ENCODE measurements at places on chromosomes 7 and 10.

DNA sequence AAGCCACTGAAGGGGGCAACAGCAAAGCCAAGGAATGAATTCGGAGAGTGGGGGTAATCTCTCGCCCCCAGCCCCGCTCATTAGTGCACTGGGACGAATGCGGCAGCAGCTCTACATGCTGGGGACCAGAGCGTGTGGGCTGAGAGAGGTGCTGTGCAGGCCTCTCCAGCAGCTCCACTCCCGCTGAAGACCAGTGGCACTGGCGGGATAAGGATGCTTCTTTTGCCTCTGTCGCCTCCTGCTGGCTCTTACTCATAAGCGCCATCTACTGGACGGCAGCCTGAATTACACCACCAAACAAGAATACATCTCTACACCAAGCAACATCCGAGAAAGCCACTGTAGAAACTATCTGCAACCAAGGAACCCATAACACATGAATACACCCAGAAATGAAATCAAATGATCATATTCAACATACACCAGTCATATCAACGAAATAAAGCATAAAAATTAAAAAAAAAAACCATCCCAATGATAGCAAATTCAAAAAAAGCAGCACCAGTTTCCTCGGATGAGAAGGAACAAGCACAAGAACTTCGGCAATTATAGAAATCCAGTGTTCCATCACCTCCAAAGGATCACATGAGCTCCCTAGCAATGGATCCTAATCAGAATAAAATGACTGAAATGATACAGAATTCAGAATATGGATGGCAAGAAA lies 79.0 kb upstream of the TMEM168 start:
- DNase-seq: no peak

- DNase-seq: no peak
These were observed 15.5 kb upstream of the SLC18A3 start for GRCh38 chr10:49594594-49594993.

GRCh38 chr7:106283831-106284713 lies 711 bp downstream of the NAMPT start:
- peak; percentile 18 for DNase-seq

DNA sequence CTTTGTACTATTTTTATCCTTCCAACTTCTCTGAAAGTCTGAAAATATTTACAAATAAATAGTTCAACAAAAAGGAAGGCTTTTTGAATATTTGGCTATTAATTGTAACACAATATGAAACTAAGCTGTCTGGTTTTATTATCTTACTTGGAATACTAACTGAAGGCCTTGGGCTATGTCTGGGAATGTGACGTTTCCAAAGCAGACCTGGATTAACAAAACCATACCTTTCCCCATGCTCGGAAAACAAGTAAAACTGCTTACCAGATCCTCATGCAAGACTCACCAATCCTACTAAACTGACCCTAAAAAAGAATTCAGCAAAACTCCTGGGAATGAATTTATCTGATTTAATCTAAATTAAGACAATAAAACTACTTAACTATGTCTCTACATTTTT lies 116.4 kb downstream of the ATE1 start:
- DNase-seq: no peak

- no peak for DNase-seq
These were observed 43.7 kb upstream of the FAM180A start for GRCh38 chr7:135792363-135792668.

DNA sequence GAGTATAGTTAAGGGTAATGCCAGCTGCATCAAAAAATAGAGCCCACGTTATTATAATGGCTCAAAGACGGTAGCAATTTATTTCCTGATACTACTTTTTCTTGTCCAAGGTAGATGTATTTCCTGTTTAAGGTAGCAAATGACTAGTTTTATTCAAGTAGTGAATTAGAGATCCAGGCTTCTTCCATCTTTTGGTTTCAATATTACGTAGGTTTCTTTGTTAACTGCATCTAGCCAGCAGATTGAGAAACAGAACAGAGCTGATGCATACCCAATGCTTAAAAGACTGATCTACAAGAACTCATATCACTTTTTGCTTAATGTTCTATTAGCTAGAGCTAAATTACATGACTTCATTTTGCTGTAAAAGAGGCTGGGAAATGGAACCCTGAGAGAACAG lies 992.1 kb downstream of the NRG3 start:
- no peak for DNase-seq

DNA sequence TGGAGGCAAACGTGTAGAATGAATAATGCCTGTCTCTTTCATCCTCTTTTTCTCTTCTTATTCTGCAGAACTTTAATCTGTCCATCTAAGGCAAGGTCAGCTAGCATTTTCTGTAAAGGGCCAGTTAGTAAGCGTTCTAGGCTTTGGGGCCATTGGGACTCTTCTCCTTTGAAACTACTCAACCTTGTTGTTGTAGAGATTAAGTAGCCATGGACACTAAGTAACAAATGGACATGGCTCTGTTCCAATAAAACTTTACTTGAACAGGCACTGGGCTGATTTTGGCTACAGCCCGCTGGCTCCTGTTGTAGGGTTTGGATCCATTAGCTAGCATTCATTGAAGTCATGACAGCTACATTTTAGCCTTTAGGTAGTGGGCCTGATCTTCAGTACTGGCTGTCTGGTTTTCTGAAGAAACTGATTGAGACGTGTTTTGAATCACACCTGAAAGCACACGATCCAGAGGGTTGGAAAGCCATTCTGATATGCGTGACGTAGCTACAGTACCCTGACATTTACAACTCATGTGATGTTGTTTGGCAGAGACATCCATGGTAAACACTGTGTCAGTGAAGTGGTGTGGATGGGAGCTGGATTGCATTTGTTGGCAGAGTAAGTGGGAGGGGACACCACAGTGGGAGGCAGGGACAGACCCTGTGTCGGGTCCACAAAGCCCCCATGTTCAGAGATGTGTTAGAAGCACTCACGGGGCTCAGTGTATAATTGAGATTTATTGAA lies 92.5 kb downstream of the MTPN start:
- no peak for DNase-seq

DNA sequence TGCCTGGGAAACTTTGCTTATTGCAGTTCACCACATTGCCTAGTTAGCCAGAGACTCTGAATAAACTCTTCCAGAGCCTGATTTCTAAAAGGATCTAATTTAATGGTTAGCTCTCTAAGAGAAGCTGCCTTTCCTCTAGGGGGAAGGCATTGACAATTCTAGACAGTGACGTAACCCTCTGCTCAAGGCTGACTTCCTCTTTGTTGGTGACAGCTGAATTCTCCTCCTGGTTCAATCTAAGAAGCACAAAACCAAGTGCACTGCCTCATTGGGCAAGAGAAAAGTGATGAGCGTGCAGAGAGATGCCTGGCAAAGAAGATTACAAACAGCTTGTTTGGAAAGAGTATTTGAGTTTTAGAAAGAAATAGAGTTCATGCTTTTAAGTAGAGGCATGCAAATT lies 102.7 kb downstream of the MACC1 start:
- no peak for DNase-seq

DNA sequence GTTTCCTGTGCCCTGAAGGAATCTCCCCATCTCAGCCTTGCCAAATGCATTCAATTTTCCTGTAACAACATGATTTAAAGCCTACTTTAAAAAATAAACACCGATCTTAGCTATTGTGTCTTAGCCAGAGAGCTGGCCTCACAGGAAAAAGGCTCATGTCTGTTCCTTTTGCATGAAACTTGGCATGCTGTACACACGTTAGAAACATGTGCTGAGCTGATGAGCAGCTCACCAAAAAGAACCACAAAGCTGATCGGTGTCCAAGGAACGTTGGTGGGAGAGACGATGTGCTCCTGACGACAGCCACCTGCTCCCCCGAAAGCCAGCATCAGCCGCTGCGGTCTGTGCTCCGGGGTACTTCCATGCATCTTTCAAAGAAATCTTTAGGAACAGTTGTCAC lies 135.9 kb downstream of the ADARB2 start:
- no peak for DNase-seq

GRCh38 chr10:59577984-59578383 lies 131.7 kb downstream of the SLC16A9 start:
- no peak for DNase-seq

DNA sequence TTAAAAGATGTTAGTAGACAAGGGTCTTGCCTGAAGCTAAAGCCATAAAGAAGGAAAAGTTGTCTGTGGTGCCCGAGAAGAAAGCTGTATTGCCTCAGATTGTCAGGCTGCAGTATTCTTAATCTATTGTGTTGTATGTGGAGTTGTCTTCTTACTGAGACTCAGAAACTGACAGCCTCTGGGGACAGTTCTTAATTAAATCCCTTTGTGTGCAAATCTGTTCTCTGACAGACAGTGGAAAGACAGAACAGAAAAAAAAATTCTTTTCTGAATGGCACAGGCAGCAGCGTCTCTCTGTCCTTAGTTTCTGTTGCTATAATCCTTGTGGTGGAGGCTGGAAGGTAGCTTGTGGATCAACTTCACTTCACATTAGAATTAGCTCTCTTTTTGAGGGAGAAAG lies 16.8 kb downstream of the VWC2 start:
- no peak for DNase-seq

DNA sequence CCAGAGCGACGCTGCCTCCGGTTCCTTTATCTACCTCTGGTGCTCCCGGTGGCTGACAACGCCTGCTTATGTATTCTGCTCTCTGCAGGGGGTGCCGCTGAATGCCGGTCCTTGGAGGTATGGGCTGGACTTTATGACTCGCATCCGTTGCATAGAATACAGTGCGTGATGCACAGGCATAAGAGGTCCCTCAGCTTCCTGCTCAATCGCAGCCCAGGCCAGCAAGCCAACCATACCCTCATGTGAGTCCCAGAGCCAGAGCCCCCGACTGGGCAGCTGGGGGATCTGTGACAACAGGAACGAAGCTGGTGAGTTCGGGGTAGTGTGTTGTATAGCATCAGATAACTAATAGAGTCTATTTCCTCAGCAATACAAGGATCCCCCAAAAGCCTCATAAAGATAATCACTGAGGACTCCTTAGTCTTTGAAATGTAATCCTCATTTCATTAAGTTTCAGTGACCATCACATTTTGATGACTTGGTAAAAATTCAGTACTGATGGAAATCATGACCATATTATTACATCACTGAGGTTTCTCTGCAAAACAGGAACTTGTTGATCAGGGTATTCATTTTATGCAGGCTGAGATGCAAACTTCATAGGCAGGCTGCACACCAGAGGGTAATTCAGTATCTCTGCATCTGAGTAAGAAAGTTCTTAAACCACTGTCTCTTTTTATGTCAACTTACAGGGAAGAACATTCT lies 607.8 kb downstream of the PTPRN2 start:
- no peak for DNase-seq

DNA sequence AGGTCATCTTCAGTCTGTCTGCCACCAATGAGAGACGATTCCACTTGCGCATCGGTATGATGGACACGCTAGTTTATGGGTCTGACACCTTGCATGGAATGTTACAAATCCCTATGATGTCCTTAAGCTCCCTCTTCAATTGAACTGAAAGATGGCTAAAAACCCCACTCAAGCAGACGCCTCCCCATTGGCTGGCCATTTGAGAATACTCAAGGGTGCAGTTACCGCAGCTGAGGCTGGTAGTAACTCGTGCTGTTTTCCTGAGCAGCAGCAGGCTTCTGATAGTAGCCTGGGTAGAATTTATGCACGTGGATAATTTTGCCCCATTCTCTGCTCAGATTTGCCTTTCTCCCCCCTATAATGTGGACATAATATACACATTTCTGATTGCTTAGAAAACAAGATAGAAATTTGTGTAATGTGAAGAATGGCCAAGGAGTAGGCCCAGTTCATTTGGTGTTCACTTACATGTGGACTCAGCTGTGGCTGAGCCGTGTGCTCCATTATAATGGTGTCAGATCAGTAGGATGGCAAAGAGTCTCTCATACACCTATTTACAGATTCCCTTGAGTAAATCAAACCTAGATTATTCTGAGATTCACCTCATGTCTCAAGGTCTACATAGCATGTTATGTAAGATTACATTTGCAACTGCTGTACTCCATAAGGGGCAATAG lies 142.8 kb downstream of the HIBADH start:
- no peak for DNase-seq

- DNase-seq: no peak
These were observed 169.2 kb downstream of the GALNT17 start for GRCh38 chr7:71301167-71301566.

- DNase-seq: no peak
These were observed 71.3 kb downstream of the ARHGAP22 start for GRCh38 chr10:48533540-48533939.

DNA sequence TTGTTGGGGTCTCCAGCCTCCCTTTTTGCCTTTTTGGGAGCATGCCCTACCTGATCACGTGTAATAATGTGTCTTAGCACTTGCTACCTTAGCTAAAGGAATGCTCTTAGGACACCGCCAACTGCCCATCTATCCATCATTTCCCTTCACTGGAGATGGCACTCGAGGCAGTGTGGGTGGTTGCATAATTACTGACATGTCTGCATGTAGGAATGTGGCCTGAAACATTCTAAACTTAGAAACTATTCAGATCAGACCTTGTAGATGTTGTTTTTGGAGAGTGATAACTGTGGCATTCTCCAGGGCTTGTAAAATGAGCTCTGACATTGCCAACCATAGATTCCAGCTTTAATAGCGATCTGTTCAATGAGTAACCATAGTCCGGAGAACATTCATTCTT lies 365.8 kb downstream of the BBS9 start:
- DNase-seq: no peak

- no peak for DNase-seq
These were observed 880.6 kb downstream of the LRMDA start for GRCh38 chr10:76311752-76312636.

- no peak for DNase-seq
These were observed 277.9 kb downstream of the HPSE2 start for GRCh38 chr10:98957801-98958200.

DNA sequence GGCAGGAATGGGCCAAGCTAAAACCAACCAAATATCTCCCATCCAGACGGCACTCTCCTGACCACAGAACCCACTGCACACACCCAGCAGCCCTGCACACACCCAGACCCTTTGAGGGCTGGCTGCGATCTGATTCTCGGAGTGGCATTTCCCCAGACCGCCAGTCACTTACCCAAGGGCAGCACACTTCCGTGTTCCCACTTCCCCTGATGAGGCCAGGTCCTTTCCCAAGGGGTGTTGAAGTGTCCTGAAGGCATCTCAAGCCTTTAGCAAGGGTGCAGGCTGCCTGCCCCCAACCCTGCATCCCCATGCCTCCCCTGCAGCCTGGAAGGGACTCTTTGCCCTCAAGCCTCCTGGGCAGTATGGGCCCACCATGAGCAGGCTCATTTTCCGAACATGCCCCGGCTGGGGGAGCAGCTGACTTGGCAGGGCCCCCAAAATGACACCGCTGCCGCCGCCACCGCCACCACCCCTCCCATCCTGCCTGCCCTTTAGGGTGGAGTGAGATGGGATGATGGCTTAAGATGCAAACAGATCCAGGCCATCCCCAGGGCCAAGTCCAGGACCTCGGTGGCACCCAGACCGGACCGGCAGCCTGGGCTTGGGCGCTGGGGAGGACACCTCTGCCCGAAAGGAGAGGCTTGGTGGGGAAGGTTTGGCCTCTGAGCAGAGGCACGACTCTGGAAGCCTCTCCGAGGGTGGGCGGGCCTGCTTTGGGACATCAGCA lies 159.8 kb downstream of the NRF1 start:
- DNase-seq: no peak

- no peak for DNase-seq
These were observed 123.7 kb downstream of the CUBN start for GRCh38 chr10:17005621-17006566.

- no peak for DNase-seq
These were observed 22.3 kb downstream of the BTBD16 start for GRCh38 chr10:122293156-122293960.
